ENCODE measurements at places on chromosomes 4 and X. TPM values are rescaled to one million over a fixed set of nuclear protein-coding genes. Genes with fewer than 3 reads are reported as not detected.

The HSD17B13 gene
- total RNA-seq = 0.37 TPM

DNA sequence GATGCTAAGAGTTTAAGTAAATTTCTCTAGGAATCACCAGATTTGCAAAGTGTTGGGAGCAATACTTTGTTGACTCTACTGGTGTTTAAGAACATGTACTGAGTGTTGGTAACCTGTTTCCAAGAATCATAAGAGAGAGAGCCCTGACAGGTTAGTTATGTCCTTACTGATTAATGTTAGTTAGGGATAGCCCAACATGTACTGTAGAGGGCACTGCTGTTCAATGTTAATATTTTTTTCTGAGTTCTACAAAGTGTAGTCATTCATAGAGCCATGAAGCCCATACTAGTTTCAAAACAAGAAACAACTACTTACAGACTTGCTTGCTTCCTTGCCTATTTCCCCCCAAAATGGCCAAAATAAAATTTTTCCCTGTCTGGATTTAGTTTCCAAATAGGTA is 11.9 kb downstream of the TMPRSS11D start:
- H3K36me3 ChIP-seq = no peaks in the 10 kb centered on the region
- no peak for DNase-seq
- H3K27me3 ChIP-seq = no peaks in the 10 kb centered on the region
- H3K4me1 ChIP-seq = no peaks in the 10 kb centered on the region
- H3K4me3 ChIP-seq = no peak overlapping the region
- H3K27ac ChIP-seq = no peak overlapping the region

DNA sequence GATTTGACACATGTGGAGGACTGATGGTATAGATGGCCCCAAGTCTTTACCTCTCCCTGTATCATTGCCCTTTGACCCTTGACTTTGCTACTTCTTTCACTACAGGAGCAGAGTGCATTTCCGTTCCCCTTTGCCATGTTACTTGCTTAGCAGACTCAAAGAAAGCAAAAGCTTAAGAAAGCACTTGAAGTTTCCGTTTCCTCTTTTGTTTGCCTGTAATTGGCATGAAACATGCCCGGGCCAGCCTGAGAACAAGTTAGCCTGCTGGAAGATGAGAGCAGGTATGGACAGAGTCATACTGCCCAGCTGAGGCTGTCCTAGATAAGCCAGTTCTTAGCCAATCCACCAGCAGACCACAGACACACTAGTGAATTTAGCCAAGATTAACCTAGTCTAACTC is 206.0 kb downstream of the BCOR start:
- no peak overlapping the region for H3K4me3 ChIP-seq
- H3K4me1 ChIP-seq = peaks cover 9% of the 10 kb centered on the region
- DNase-seq = no peak
- no peaks in the 10 kb centered on the region for H3K27me3 ChIP-seq

- no peaks in the 10 kb centered on the region for H3K27me3 ChIP-seq
- H3K4me1 ChIP-seq = no peaks in the 10 kb centered on the region
- DNase-seq = no peak
- H3K27ac ChIP-seq = no peak overlapping the region
- H3K36me3 ChIP-seq = no peaks in the 10 kb centered on the region
- no peak overlapping the region for H3K4me3 ChIP-seq
These were observed 67.0 kb downstream of the RBM47 start for GRCh38 chr4:40562681-40563080.

DNA sequence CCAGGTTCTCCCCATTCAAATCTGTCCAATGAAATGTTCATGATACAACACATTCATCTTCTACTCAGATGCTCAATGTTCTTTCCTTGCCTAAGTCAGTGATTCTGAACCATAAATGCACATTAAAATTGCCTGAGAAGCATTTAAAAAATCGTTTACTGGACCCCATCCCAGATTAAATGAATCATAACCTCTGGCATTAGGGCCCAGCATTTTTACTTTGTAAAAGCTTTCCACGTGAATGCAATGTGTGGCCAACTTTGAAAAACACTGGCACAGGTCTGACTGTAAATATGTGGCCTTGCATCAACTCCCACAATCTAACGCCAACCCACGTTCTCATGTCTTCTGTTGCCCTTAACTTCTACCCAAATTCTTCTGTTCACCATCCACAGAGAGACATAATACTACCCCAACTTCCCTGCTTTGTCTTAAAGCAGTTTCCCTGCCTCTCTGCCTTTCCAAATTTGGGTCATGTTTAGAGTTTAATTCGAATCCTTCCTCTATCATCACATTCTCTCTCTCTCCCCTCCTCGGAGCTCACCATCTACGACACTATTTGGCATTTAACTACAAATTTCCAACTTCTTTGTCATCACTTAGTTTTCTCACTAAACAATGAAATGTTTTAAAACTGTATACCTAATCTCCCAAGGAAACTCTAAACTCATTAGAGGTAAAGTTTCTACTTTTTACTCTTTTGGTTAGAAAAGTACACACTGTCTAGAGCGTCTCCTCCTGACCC is 78.7 kb downstream of the PRKG2 start:
- H3K27ac ChIP-seq = no peak overlapping the region
- no peaks in the 10 kb centered on the region for H3K36me3 ChIP-seq
- H3K4me3 ChIP-seq = no peak overlapping the region
- no peak for DNase-seq
- H3K27me3 ChIP-seq = no peaks in the 10 kb centered on the region

The NPNT gene
- total RNA-seq = not detected

DNA sequence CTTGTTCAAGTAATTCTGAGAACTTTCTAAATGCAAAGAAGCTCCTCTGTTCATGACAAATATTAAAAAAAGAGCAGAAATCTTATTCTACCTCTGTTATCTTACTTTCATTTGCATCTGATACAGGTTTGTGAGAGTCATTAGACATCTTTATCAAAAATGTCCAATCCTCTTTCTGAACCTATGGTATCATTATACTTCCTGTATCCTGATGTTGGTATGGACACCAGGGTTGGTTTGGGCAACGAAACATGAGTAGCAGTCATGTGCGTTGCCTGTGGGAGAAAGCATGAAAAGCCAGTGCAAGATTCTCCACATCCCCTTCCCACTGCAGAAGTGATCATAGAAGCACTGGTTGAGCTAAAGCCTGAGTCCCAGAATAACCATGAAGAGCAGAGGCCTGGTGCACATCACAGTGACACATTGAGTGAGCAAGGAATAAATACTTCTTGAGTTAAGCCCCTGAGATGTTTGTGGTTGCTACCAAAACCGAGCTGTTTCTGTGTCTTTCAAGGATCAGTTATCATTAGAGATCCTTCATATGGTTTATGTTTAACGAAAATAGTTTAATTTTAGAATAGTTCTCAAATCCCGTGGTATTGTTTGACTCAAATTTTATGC is 197.2 kb downstream of the BANK1 start:
- H3K4me3 ChIP-seq = no peak overlapping the region
- DNase-seq = no peak
- no peaks in the 10 kb centered on the region for H3K27me3 ChIP-seq
- H3K27ac ChIP-seq = no peak overlapping the region
- no peaks in the 10 kb centered on the region for H3K4me1 ChIP-seq

DNA sequence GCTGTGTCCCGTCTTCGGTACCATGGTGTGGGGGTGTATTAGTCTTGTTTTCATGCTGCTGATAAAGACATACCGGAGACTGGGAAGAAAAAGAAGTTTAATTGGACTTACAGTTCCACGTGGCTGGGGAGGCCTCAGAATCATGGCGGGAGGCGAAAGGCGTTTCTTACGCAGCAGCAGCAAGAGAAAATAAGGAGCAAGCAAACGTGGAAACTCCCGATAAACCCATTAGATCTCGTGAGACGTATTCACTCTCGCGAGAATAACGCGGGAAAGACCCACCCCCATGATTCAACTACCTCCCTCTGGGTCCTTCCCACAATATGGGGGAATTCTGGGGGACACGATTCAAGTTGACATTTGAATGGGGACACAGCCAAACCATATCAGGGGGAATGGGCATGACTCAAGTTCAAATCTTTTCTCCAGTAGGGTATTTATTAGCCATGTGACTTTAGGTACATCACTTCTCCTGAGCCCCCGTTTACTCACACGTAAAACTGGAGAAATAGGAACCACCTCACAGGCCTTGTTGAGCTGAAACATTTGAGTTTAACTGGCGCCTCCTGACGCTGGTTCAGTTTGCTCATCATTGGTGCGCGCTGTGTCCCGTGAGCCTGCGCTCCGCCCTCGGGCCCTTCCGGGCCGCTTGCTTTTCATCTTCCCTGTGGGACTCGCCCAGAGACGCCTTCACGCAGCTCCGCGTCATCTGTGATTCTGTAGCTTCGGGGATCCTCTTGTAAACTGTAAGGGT is 35.5 kb upstream of the FAT1 start:
- no peak for DNase-seq
- no peaks in the 10 kb centered on the region for H3K36me3 ChIP-seq
- H3K27ac ChIP-seq = no peak overlapping the region
- H3K27me3 ChIP-seq = no peaks in the 10 kb centered on the region
- H3K4me3 ChIP-seq = no peak overlapping the region
- no peaks in the 10 kb centered on the region for H3K4me1 ChIP-seq

- no peak for DNase-seq
- H3K4me3 ChIP-seq = no peak overlapping the region
- no peaks in the 10 kb centered on the region for H3K36me3 ChIP-seq
- no peaks in the 10 kb centered on the region for H3K27me3 ChIP-seq
- no peaks in the 10 kb centered on the region for H3K4me1 ChIP-seq
These were observed 93.1 kb downstream of the STK32B start for GRCh38 chr4:5144384-5144783.

DNA sequence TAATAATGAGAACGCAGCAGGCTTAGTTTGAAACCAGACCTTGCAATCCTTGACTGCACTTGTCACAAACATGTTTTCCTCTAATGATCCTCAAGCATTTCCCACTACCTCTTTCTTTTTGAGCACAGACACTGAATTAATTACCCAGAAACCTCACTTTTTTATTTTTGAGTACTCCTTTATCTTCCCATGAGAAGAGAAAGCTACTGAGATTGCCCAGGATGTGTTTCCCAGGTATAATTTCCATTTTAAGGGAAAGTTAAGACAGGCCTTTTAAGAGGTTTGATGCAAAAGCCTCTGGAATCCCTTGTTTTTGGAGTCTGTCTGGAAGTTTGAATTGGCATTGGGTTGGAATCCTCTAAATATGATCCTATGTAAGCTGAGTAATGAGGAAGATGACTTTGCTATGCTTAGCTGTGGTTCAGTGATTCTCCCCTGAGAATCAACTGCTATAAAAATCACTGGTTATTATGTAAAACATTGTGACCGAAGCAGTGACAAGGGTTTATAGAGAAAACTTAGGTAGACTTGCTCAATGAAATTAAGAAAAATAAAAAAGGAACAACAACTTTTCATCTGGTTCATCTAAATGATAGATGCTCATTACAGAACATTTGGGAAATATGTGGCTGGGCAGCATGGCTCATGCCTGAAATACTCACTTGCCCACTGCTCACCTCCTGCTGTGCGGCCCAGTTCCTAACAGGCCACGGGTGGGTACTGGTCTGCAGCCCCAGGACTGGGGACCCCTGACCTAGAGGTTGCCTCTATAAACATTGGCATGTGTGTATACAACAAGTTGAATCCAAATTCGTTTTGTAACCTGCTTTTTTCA is 10.8 kb upstream of the RHOH start:
- peaks cover 6% of the 10 kb centered on the region for H3K4me1 ChIP-seq
- no peaks in the 10 kb centered on the region for H3K27me3 ChIP-seq
- H3K4me3 ChIP-seq = no peak overlapping the region
- H3K36me3 ChIP-seq = no peaks in the 10 kb centered on the region

The XPNPEP2 gene
- total RNA-seq = 0.66 TPM

- DNase-seq = no peak
- H3K4me3 ChIP-seq = no peak overlapping the region
- H3K36me3 ChIP-seq = no peaks in the 10 kb centered on the region
- H3K27me3 ChIP-seq = no peaks in the 10 kb centered on the region
- H3K4me1 ChIP-seq = no peaks in the 10 kb centered on the region
These were observed 105.2 kb downstream of the RNF150 start for GRCh38 chr4:141028024-141028529.

GRCh38 chrX:30904632-30905031 is 15.6 kb upstream of the TAB3 start:
- no peak for DNase-seq
- no peak overlapping the region for H3K27ac ChIP-seq
- no peak overlapping the region for H3K4me3 ChIP-seq
- no peaks in the 10 kb centered on the region for H3K27me3 ChIP-seq

GRCh38 chr4:89619206-89619962 is 217.6 kb downstream of the SNCA start:
- no peaks in the 10 kb centered on the region for H3K36me3 ChIP-seq
- H3K27me3 ChIP-seq = no peaks in the 10 kb centered on the region
- peaks cover 14% of the 10 kb centered on the region for H3K4me1 ChIP-seq
- H3K4me3 ChIP-seq = peak overlapping the region; percentile 16
- H3K27ac ChIP-seq = no peak overlapping the region

GRCh38 chrX:47169273-47169672 is 24.3 kb downstream of the RBM10 start:
- DNase-seq = no peak
- no peak overlapping the region for H3K4me3 ChIP-seq
- H3K27me3 ChIP-seq = no peaks in the 10 kb centered on the region
- no peak overlapping the region for H3K27ac ChIP-seq

DNA sequence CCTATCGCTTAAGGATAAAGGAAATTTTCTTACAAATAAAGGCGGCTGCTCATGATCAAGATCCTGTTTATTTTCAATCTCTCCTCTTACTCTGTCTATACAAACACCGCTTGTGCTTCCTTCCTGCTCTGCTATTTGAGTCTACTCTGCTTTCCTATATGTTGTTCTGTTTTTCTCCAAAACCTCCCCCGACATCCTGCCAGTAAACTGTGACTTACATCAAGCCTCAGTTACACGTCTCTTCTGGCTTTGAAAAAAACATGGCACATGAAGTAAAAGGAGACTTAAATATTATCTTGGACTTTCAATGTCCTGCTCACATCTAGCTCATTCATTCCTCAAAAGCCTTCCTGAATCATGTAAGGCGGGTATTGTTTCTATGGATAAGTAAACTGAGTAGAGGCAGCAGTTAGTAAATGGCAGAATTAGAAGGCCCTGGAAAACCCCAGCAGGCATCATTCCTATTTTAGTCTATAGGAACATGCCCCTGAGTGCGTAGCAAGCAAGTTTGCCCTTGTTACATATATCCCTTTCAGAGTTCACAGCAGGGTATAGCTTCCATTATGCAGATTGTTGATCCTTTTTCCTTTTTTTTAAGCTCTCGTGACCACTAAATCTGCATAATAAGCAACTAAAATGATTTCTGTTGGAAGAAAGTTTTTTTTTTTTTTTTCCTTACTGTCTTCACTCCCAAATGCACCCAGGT is 280.1 kb downstream of the RAPGEF2 start:
- DNase-seq = no peak
- H3K36me3 ChIP-seq = no peaks in the 10 kb centered on the region
- no peaks in the 10 kb centered on the region for H3K4me1 ChIP-seq
- H3K27me3 ChIP-seq = no peaks in the 10 kb centered on the region
- H3K4me3 ChIP-seq = no peak overlapping the region

- H3K27ac ChIP-seq = no peak overlapping the region
- H3K4me1 ChIP-seq = no peaks in the 10 kb centered on the region
- no peaks in the 10 kb centered on the region for H3K27me3 ChIP-seq
- no peak for DNase-seq
These were observed 50.9 kb downstream of the USP26 start for GRCh38 chrX:133045986-133046385.

DNA sequence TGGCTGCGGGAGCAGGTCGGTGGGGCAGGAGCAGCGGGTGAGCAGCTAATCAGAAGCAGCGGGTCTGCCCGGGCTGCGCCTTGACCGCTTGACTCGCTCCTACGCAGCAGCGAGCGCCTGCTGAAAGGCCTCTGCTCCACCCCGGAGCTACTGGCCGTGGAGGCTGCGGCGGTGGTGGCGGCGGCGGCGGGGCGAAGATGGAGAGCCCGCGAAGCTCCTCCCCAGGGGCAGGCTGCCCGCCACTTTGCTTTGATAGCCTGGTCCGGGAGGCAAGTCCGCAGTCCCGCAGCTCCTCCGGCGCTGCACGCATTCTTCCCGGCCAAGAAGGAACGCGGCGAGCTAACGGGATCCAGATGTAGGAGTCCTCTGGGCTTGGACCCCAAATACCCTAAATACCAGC is 36.7 kb downstream of the PJA1 start:
- no peaks in the 10 kb centered on the region for H3K4me1 ChIP-seq
- H3K36me3 ChIP-seq = no peaks in the 10 kb centered on the region
- H3K27me3 ChIP-seq = no peaks in the 10 kb centered on the region
- DNase-seq = no peak
